ENCODE measurements at places on chromosomes 4 and X.

- DNase-seq: no peak
Measured at GRCh38 chr4:128337863-128338262, 50.2 kb upstream of the PGRMC2 start.

DNA sequence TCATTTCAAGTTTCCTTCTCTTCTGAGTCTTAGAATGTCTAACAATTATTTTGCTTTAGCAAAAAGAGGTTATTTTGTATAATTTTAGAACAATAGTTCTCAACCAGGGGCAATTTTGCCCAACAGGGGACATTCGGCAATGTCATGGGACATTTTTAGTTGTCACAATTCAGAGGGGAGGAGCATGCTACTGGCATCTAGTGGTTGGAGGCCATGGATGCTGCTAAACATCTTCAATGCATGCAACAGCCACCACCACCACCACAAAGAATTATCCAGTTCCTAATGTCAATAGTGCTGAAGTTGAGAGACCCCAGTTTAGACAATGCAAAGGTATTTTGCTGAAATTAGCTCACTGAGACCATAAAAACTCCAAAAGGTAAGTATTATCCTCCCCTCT lies 122.5 kb downstream of the ARHGAP6 start:
- no peak for DNase-seq

DNA sequence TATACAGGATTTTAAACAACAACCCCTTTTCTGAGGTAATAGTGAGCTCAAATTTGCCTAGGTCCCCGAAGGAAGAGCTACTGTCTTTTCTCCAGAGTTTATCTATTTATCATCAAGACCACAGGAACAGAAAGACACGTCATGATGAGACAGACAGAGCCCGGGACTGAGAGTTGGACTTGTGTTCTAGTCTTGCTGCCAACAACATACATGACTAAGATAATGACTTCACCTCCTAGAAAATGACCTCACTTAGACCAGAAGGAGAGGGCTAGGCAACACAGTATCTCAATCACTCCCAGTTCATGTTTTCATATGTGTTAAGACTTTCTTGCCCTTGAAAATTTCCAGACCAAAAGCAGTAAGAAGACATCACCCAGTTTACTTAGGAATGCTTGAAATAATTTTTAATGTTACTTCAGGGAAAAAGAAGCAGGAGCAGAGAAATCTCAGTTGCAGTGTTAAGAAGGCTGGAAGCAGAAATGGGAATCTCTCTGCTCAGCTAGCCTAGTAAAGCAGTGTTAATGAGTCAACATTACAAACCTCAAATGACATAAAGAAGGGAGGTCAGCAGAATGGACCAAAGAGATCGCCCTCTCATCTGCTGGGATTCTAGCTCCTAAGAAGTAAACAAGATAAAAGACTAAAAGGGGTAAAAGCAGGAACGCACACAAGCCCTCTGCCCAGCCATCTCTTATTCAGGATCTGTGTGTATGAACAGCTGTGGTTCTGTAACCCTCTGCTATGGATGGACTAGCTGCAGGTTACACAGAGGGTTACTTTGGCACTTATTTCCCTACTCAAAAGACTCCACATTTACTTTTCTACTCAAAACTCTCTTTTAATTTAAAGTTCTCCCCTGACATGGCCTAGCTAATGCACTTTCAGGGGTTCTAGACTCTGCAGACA lies 24.8 kb downstream of the PDGFC start:
- no peak for DNase-seq

DNA sequence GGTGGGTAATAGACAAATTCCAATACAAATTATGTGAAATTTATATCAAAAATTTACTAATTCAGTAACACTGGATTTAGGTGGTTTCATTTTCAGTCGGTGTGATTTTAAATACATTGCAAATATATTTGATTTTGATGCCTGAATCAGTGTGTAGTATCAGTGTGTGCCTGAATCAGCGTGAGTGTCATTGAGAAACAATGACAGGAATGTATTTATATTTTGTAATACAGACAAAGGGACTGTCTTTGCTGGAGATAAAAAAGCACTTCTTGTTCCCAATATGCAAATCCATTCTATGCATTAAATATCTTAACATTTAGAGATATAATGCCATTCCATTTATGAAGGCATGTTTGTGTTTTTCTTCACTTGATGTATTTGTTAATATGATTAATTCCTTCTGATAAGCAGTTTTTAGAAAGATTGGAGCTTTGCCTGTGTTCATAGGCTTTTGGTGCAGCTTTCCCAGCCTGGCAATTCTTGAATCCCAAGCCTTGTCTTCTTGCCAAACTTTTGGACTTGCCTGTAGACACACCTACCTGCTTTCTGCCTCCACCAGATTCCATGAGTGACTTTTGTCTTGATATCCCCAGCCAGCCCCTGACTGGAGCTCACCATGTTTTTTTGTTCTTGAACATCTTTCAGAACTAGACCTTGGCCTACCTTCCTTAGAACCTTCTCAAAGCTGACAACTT lies 243.8 kb downstream of the ADGRL3 start:
- DNase-seq: no peak

DNA sequence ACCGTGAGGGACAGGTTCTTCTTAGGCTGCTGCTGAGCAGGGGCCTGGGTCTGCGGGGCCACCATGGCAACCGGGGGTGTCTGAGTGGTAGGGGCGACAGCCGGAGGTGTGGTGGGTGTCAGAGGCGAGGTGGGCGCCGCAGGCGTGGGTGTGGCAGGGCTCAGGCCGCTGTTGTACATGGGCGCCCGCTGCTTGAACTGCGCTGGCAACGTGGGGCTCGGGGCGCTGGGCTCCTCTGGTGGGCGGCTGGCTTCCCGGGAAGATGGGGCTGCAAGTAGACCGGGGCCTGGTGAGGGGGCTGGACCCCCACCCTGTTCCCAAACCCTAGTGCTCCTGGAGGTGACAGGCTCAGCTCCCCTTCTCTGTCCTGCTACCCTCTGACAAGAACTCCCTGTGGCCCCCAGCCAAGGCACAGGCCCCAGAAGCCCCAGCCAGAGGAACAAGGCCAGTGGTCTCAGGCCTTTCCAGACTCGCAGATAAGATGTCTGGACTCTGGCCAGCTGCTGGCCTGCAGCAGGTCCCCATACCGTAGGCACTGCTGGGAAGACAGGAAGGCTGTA lies 24.8 kb downstream of the NELFA start:
- DNase-seq: no peak

GRCh38 chrX:142156567-142156966 lies 48.5 kb downstream of the MAGEC2 start:
- no peak for DNase-seq

- no peak for DNase-seq
Measured at GRCh38 chr4:15542760-15543159, 73.1 kb downstream of the CC2D2A start.

- no peak for DNase-seq
Measured at GRCh38 chrX:100289066-100289558, 121.0 kb downstream of the PCDH19 start.

DNA sequence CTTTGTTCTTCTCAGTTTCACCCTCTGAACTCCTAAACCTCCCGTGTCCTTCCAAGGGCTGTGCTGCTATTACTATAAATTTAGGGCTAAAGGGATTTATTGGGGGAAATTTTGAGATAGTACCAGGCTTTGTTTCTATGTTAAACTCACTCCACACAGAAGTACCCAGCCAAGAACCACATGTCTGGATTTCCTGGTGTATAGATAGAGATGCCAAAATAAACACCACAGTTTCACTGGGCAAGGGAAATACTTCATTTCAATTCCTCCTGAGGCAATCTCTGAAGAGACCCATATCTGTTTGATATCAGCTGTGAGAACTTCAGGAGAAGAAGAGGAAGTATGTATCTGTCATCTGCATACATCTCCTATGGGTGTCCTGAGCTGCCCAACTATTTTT lies 21.7 kb upstream of the CLNK start:
- DNase-seq: no peak

DNA sequence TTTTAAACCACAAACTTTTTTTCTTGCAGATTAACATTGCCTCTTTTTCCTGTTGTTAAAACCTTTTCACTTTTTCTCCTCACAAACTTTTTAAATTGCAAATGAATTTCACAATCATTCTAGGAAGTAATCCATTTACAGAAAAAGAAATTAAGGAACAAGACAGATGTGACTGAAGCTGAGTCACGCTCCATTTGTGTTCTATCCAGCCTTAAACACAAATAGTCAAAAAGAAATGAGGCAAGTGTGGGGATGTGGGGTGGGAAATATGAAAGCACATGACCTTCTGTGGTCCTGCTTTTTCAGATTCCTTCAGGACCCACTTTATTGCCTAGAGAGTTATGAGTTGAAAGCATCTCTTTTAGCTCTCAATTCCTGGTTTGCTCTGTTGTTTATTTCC lies 197.0 kb downstream of the ADGRL3 start:
- DNase-seq: no peak

DNA sequence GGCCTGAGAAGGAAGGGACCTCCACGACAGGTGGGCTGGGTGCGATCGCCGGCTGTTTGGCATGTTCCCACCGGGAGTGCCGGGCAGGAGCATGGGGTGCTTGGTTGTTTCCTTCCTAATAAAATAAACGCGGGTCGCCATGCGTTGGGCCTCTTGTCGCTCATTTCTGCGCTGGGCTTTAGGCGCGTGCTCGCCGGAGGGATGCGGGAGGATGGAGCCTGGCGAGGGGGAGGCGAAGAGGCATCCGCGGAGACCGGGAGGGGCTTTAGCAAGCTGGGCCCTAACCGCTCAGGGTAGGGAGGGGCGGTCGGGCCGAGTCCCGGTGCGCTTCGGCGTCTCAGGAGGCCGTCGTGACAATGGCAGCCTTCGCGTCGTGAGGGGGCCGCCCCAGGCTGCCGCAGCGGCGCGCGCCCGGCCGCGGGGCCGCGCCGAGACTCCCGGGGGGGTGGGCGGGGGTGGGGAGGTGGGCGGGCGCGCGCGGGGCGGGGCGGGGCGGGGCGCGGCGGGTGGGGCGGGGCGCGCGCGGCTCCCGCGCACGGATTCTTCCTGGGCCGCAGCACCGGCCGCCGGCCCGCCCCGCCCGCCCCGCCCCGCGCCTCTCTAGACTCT lies 476 bp upstream of the GDI1 start:
- no peak for DNase-seq

DNA sequence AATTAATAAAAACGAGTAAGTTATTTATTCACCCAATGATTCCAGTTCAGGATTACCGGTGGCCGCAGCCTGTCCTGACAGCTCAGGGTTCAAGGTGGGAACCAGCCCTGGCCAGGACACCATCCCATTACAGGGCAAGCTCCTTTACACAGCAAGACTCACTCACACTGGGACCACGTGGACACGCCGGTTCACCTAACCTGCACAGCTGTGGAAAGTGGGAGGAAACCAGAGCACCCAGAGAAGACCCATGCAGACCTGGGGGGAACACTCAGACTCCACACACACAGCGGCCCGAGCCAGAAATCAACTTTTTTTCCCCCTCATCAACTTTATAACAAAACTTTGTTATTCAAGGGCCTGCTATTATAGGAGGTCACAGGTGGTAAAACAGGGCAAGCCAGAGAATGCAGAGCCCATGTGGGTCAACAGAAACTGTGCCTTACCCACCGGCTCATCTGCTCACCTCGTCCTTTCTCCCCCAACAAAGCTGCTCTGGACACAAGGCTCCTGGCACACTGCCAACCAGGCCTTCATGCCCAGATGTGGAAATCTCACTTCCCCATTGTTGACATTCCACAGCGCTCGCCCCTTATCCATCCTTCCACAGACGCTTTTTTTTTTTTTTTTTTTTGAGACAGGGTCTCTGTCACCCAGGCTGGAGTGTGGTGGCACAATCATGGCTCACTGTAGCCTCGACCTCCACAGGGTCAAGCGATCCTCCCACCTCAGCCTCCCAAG lies 8.0 kb upstream of the ODAPH start:
- no peak for DNase-seq

- DNase-seq: no peak
Measured at GRCh38 chr4:100682477-100683218, 164.8 kb upstream of the EMCN start.

GRCh38 chrX:1743105-1743504 lies 128.2 kb downstream of the ASMT start:
- DNase-seq: no peak

DNA sequence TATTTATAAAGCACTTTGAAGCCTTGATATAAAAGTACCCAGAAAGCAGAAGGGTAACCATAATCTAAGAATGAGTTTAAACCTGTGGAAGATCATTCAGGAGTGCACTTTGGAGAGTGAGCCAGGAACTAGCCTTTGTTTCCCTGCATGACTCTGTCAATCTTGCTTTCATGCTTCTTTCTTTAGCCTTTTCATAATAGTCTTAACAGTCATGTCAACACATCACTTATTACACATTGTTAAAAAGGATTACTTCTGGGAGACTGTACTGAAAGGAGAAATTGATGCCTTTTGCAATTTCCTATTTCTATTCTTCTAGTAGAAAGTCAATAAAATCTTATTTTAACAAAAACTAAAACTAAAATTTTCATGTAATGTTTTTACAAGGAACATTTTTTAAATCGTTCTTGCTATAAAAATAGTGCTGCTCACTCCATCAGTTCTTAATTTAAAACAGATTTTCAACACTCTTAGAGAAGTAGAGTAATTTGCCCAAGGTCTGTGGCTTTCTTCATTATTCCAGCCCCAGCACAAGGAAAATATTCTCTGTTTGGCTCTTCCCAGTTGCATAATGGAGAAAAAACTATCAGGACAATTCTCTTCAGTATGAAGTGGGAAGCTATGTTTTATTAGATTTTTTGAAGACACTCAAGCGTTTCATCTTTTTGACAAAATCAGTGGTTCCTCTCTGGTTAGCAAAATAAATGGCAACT lies 35.4 kb upstream of the SPP1 start:
- DNase-seq: no peak

- no peak for DNase-seq
Measured at GRCh38 chr4:142549248-142549647, 296.9 kb downstream of the INPP4B start.

DNA sequence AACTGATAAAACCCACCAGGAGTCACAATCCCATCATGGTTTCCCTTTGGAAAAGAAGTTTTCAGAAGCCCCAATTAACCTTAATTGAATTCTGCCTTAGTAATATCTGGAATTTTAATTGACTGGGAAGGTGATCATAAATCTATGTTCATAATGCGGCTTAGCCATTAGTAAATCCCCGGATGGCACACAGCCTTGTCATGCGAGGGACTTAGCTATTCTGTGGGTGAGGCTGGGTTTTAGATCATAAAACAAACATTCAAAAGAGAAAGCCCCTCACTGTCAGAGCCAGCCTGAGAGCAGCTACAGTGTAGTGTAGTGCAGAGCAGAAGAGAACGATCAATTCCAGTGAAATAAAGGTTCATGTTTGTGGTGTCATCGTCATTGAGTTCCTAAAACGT lies 124.0 kb upstream of the NOCT start:
- no peak for DNase-seq

DNA sequence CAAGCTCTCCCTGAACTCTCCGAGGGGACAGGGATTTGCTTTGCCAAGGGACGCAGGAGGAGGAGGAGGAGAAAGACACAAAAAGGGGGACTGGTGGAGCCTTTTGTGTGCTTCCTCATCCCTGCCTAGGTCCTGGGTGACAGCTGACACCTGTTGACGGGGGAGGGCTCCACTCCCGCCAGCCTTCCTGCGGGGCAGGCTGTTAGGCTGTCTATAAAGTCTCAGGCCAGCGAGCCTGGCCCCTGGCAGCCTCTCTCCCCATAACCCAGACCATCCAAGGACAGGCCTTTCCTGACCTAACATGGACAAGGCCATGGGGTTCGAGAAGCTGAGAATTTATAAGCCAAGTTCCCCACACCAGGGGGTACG lies 832 bp upstream of the EVC2 start:
- no peak for DNase-seq

- DNase-seq: no peak
Measured at GRCh38 chrX:65925005-65925404, 114.9 kb downstream of the VSIG4 start.

Measured in stimulated activated CD4-positive, alpha-beta T cell treated with anti-CD3 and anti-CD28 coated beads, TNF-alpha, amount 100 ng/mL, for 24 hours (primary cell).